ENCODE measurements at places on chromosomes 1 and 21.

GRCh38 chr1:45152126-45152525 is 54.3 kb downstream of the ZSWIM5 start:
- ATAC-seq: no peak

DNA sequence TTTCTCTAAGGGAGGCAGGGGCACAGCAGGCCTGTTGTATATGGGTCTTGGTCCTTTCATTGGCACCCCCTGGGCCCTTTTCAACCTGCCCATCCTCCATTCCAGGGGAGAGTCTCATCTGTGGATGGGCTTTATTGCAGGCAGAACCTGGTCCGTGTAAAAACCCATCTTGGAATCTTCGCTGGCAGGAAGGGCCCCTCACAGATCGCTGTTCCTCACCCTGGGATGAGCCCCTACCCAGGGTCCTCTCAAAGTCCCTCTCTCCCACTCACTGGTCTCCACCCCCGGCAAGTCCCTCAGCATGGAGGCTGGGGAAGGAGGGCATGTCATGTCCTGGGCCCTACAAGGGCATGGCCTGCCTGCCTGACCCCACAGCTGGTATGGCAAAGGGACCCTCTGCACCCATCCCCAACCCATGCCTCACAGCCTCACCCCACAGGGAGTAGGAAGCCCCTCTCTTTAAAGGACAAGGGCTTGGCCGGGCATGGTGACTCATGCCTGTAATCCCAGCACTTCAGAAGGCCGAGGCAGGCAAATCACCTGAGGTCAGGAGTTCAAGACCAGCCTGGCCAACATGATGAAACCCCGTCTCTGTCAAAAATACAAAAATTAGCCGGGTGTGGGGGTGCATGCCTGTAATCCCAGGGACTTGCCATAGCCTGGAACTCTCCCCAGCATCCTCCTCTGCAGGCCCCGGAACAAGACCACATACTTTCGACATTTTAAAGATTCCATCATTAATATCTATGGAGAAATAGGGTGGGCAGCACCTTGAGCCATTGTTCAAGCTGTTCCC is 13.2 kb upstream of the CDA start:
- no peak for ATAC-seq

DNA sequence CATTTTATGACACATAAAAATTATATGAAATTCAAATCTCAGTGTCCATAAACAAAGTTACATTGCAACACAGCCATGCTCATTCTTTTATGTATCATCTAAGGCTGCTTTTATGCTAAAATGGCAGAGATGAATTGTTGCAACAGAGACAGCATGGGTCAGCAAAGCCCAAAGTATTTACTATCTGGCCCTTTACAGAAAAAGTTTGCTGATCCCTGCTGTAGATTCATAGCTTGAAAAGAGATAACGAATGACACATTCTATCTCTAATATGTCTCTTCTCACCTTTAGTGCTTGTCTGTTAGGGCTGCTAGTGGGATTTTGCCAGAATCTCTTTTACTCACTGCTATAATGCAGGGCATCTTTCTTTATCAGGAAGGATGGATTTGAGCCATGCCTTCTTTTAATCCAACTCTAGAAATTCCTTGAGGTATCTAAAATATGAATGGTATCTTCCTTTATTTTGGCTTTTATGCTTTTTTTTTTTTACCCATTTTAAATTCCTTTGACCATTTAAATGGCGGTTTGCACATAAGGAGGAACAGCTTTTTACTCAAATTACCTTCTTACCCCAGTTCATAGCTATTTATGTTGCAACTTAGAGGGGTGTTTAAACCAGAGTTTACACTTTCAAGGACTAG is 598.2 kb downstream of the PLPP3 start:
- no peak for ATAC-seq

DNA sequence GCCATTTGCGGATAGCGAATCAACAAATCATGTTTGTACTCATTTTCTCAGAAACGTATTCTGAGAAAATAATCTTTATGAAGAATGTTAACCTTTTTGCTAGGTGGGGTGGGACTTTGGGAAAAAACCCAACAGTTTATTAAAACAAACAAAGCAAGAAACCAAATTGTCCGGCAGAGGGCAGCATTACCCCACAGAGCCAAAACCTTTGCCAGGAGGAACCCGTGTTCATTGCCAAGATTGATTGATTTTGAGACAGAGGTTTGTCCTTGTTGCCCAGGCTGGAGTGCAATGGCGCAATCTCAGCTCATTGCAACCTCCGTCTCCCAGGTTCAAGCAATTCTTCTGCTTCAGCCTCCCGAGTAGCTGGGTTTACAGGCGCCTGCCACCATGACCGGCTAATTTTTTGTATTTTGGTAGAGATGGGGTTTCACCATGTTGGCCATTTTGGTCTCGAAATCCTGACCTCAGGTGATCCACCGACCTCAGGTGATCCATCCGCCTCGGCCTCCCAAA is 70.8 kb upstream of the RHOU start:
- ATAC-seq: peak; percentile 56

- ATAC-seq: no peak
Measured at GRCh38 chr21:34813266-34813894, 144.6 kb downstream of the CLIC6 start.
